ENCODE measurements at places on chromosomes 6 and 20.

DNA sequence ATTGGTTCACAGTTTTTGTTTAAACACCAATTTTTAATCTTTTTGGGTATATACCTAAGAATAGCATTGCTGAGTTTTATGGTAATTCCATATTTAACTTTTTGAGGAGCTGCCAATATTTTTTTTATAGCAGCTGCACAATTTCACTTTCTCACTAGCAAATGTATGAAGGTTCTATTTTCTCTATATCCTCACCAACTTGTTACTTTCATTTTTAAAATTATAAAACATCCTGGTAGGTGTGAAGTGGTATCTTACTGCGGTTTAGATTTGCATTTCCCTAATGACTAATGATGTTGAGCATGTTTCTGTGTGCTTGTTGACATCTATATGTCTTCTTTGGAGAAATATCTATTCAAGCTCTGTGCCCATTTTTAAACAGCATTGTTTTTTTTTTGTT lies 452.1 kb downstream of the GRIK2 start:
- DNase-seq = no peak

DNA sequence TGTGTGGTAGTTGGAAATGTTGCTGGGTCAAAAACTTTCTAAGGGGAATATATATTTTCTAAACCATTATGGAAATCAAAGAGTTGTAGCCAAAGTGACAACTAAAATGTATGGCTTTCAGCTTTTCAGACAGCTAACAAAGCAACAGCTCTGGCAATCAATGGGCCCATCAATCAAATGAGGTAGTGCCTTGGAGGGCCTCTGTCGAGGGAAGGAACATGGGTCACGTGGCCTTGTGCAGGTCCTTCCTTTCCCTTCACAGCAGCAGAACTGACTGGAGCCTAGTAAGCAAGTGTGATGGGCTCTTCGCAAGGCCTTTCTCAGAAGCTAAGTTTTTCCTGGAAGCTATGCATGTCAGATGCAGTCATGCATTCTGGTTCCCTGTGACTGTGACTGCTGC lies 17.9 kb downstream of the FAXC start:
- DNase-seq = no peak

DNA sequence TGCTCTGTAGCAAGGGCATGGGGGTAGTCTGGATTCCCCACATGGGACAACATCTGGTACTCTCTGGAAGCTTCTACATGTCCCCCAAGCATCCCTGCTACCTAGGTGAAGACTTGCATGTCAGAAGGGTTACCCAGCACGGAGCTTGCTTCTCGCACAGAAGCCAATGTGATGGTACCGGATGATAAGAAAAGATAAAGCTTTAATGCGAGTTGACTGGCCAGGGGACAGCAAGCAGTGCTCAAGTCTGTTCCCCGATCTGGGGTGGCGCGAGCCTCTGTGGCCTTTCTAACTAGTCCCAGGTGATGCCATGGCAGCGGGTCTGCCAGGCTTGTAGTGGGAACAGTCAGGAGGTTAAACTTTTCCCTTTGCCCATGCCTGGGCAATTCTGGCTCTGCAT lies 70.0 kb upstream of the TIAM2 start:
- DNase-seq = no peak

GRCh38 chr6:16418151-16418550 lies 179.8 kb downstream of the GMPR start:
- DNase-seq = no peak

GRCh38 chr20:19774135-19774933 lies 16.3 kb downstream of the RIN2 start:
- DNase-seq = no peak

- DNase-seq = no peak
Measured at GRCh38 chr20:49966861-49967260, 15.9 kb upstream of the SNAI1 start.

DNA sequence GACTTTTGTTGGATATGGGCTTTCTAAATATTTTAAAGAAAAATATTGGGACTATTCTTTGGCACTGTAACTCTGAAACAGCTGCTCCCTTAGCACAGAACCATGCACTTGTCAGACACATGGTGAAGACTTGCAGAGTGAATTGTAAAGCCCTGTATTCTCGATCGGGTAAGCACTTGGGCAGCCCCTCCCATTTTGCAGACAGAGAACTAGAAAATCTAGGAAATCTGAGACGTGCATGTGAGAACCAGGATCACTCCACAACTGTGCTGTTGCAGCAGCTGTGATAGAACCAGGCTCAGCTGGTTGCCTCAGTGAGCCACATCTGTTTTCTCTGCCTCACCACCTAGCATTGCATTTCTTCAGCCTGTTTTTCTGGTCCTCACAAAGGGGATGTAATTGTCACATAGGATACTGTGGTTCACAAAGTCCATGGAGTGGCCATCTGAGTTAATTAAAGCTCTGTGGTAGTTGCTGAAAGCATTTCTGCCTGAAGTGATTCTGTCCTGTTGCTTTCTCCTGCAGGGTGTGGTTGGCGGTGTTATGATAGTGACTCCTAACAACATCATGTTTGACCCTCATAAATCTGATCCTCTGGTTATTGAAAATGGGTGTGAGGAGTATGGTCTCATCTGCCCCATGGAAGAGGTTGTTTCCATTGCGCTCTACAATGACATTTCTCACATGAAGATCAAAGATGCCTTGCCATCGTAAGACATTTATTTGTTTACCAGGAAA lies 71.8 kb upstream of the HINT3 start:
- DNase-seq = no peak

DNA sequence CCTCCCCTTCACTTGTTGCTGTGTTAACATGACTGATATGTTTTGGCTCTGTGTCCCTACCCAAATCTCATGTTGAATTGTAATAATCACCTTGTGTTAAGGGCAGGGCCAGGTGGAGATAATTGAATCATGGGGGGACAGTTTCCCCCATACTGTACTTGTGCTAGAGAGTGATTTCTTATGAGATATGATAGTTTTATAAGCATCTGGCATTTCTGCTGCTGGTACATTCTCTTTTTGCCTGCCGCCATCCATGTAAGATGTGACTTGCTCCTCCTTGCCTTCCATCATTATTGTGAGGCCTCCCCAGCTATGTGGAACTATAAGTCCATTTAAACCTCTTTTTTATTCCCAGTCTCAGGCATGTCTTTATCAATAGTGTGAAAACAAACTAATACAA lies 185.0 kb downstream of the TBX18 start:
- DNase-seq = no peak

- no peak for DNase-seq
Measured at GRCh38 chr6:169366258-169366901, 112.7 kb upstream of the THBS2 start.

GRCh38 chr6:42010185-42010891 lies 40.0 kb upstream of the TAF8 start:
- DNase-seq = no peak

DNA sequence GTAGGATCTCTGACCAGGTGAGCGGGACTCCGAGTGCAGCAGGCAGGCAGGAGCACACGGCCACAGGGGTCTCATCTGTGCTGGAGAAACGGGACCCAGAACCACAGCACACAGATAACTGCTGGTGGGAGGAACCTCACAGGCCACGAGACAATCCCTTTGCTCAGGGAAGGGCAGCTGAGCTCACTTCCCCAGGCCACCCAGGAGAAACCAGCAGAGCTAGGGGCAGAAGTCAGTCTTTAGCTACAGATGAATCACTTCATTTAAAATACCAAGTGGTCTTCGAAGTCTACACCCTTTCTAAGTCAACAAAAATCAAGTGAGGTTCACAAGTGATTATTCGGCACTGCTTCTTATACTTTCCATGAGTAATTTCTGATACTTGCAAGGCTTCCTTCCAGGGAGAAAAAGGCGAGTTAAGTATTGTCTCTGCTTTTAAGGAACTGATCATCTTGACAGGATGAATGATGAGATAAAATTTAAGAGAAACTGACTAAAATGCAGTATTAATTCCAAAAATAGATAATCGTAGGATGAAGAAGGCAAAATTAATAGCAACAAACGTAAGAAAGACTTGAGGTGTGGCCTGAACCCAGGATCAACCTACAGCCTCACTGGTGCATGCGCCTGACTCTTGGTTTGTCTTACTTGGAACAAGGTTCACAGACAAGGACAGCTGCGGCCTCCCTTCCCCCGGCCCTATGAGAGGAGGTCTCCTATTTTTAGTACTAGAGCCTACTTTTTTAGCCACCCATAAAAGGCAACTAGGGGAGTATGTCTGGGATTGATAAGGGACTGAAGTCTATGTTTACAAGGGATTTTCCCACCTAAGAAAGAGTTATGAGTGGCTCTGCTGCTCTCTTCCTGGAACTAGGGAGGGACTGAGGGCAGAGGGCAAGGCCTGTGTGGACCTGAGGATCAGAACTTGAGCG lies 233.6 kb downstream of the TTLL2 start:
- DNase-seq = no peak

- no peak for DNase-seq
Measured at GRCh38 chr20:60180986-60181385, 222.8 kb downstream of the CDH26 start.

GRCh38 chr6:119327810-119328209 lies 21.8 kb downstream of the MAN1A1 start:
- no peak for DNase-seq

- DNase-seq = no peak
Measured at GRCh38 chr6:126643352-126643751, 303.4 kb downstream of the CENPW start.

- DNase-seq = no peak
Measured at GRCh38 chr6:87879132-87879861, 168.3 kb upstream of the SPACA1 start.

DNA sequence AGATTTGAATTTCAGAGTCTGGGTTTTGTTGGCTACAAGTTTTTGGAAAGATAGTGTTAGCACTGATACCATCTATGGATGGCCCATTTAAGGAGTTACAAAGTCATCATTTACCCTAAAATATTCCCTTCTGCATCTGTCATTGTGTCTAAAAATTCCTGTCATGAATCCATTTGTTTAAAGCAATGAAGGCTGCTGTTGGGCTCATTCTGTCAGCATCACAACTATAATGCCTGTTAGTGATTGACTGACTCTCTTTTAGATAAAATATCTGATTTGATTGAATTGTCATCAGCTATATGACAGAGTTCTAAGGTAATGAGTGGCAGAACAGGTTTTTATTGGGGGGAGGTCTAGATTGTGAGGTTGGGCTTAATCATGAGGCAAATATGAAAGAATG lies 167.6 kb upstream of the IMPG1 start:
- no peak for DNase-seq

- no peak for DNase-seq
Measured at GRCh38 chr20:57809661-57810172, 99.9 kb upstream of the PMEPA1 start.

GRCh38 chr6:33451606-33452005 lies 2.8 kb upstream of the ZBTB9 start:
- no peak for DNase-seq

DNA sequence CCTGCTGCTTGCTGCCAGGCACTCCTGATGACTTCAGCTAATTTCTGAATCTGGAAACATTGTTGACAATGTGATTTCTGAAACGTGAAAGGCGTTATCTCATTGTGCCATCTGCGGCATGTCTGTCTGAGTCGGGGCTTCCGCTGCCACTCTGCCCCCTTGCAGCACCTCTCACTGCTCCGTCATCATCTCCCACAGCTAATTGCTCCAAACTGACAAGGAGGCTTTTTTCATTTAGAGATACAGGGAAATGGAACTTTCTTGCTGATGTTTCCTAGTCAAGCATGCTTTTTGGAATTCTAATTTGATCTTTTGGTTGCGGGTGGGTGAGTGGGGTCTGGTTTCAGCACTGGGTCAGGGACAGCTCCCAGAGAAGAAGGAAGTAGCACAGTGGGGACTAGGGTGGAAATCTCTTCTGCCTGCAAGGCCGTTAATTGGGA lies 233.5 kb downstream of the DHX35 start:
- no peak for DNase-seq

GRCh38 chr20:1920252-1920651 lies 25.0 kb downstream of the SIRPA start:
- DNase-seq = peak; percentile 62

DNA sequence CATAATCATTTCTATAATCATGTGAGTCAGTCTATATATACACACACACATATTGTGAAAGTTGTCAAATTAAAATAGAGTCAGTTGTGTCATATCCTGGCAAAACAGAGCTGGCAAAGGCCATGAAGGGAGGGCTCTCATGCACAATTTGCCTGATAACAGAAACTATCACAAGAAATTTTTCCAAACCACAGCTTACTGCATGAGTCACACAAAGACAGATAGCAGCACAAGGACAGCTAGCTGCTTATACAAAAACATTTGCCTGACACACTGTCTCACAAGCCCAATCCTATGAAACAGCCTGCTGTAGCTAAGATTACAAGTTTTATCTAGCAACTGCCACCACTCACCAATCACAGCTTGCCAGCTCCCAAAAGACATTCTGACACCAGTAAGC lies 848.5 kb upstream of the MAN1A1 start:
- DNase-seq = no peak
